Myometrial cell (primary cell): ENCODE measurements at places on chromosomes 4 and X. TPM values are rescaled to one million over a fixed set of nuclear protein-coding genes. Genes with fewer than 3 reads are reported as not detected.

CCNA2 gene
- total RNA-seq, result 83.6 and 86.7 TPM in 2 replicates

TBX22 gene
- total RNA-seq, result not detected in 2 replicates

NWD2 gene
- not detected in 2 replicates for total RNA-seq

KIAA1210 gene
- not detected in 2 replicates for total RNA-seq

ARHGAP4 gene
- 1.7 and 10.6 TPM in 2 replicates for total RNA-seq

MAGEA8 gene
- total RNA-seq, result not detected in 2 replicates

F11 gene
- not detected in 2 replicates for total RNA-seq

OPRPN gene
- total RNA-seq, result not detected in 2 replicates

TEX13B gene
- not detected in 2 replicates for total RNA-seq

FHDC1 gene
- under 0.01 and 0.18 TPM in 2 replicates for total RNA-seq

CITED1 gene
- 0.53 TPM in 1 of 2 replicates, not detected in the other for total RNA-seq

CXXC4 gene
- under 0.01 TPM in 1 of 2 replicates, not detected in the other for total RNA-seq

MMGT1 gene
- total RNA-seq, result 20.2 and 20.5 TPM in 2 replicates

FAM47B gene
- not detected in 2 replicates for total RNA-seq

LRIT3 gene
- not detected in 2 replicates for total RNA-seq

DUX4 gene
- total RNA-seq, result not detected in 2 replicates

RIPPLY1 gene
- not detected in 2 replicates for total RNA-seq

MAGED4 gene
- 8.1 and 19.0 TPM in 2 replicates for total RNA-seq
